ENCODE measurements at places on chromosomes 7 and 10.

- no peak for DNase-seq
Observed at GRCh38 chr10:50636618-50637579, 13.1 kb upstream of the SGMS1 start.

- DNase-seq = no peak
Observed at GRCh38 chr10:75852851-75853484, 421.5 kb downstream of the LRMDA start.

- no peak for DNase-seq
Observed at GRCh38 chr10:131290781-131291180, 20.7 kb downstream of the TCERG1L start.

GRCh38 chr7:123675181-123675473 is 19.5 kb downstream of the LMOD2 start:
- DNase-seq = no peak

GRCh38 chr7:21029006-21029405 is 242.3 kb upstream of the SP8 start:
- DNase-seq = no peak

DNA sequence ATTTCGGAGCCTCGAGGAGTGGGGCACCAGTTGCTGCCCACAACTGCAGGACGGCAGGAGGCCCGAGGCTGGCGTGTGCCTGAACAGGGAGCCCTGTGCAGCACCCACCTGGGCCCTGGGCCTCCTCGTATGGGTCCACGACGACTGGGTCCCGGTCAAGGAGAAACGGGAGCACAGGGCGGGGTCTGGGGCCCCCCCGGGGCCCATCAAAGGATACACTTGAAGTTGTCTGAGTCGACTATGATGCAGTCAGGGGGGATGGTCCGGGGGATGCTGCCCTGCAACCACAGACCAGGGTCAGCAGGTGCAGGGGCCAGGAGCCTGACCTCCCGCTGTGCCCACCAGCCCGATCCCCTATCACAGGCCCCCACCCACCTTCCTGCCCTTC is 28.5 kb upstream of the NKX6-2 start:
- DNase-seq = no peak

DNA sequence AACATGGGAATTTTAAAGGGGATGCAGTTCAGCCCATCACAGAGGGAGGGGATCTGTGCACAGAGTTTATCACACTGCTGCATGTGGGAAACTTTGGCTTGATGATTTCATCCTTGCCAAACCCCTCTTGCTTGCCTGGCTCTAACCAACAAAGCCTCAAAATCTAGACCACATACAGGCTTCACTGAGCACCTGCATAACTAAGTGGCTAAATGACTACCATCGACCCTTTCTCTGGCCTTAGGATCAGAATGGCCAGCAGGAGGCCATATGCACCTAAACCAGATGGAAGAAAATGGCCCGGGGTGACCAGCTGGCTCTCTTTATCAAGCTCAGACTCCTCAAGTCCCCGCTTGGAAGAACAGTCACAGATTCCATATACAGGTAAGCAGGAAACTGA is 15.6 kb upstream of the ZNF25 start:
- DNase-seq = no peak

GRCh38 chr10:123573236-123574108 is 92.7 kb upstream of the GPR26 start:
- DNase-seq = peak; percentile 8

DNA sequence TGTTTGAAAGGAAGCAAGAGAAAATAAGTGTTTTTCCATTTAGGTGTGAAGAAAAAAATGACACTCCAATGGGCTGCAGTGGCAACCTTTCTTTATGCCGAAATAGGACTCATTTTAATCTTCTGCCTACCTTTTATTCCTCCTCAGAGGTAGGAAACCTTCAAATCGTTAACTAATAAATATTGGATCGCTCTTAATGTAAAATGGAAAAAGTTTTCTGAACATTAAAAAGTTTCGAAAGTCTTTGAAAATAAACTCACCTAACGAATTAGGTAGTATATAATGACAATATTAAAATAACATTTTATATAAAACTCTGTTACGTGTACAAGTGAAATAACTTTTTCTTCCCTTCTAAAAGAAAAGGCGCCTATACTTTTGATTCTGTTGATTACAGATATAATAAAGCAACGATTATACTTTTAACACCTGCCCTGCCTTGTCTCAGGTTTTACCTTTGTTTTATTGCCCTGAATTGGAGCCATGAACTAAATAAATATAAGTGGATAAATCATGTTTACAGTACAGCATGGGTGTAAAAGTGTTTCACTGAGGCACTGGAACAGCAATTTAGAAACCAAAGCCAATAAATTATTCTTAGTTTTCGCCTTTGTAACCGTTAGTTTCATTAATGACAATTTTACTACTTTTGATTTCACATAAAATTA is 804 bp downstream of the BCAP29 start:
- DNase-seq = no peak

DNA sequence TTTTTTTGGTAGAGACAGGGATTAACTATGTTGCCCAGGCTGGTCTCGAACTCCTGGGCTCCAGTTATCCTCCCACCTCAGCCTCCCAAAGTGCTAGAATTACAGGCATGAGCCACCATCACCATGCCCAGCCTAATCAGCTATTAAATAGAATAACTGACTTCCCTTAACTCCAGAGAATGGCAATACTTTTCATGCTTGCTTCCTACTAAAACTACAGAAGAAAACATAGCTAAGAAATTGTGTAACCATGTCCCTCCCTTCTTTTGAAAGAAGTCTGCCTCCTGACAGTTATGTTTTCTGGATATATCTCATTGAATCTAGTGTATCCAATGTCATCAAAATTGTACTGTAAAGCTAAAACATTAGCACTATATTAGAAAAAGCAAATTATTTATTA is 95.6 kb downstream of the KMT2C start:
- DNase-seq = no peak

GRCh38 chr10:88598055-88598454 is 11.5 kb downstream of the LIPJ start:
- no peak for DNase-seq

GRCh38 chr10:21047511-21047910 is 150.4 kb upstream of the NEBL start:
- no peak for DNase-seq

GRCh38 chr10:6592080-6592479 is 12.0 kb upstream of the PRKCQ start:
- DNase-seq = no peak

GRCh38 chr10:50991456-50992355 is 82.6 kb upstream of the PRKG1 start:
- no peak for DNase-seq

DNA sequence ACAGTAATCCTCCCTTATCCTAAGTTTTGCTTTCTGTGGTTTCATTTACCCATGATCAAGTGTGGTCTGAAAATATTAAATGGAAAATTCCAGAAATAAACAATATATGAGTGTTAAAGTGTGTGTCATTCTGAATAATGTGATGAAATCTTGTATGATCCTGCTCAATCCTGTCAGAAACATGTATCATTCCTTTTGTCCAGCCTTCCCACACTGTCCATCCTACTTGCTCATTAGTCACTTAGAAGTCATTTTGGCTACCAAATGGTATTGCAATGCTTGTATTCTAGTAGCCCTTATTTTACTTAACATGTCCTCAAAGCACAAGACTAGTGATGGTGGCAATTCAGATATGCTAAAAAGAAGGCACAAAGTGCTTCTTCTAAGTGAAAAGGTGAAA is 1211.2 kb upstream of the SORCS1 start:
- DNase-seq = no peak

- no peak for DNase-seq
Observed at GRCh38 chr7:46741938-46742540, 821.0 kb upstream of the IGFBP3 start.
